ENCODE measurements at places on chromosomes 2 and 18.
A peak's percentile ranks its signal among the peaks of the same experiment; 100 is the strongest.

DNA sequence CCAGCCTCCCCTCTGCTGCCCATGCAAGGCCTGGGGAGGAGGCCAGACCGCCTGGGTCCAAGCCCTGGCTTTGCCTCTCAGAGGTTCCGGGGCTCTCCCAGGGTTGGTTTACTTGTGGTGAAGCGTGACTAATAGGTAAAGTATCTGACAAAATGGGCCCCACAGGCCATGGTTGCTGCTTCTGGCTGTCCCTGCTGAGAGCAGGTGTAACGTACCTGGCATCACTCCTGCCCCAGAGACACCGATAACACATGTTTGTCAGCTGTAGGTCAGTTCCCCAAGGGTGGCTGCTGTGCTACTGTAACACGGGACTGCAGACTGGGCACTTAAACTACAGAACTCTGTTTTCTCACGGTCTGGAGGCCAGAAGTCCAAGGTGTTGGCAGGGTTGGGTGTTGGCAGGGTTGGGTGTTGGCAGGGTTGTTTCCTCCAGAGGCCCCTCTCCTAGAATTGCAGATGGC, 34.1 kb downstream of the ODC1 start:
- DNase-seq, result no peak

- no peak for DNase-seq
These were observed 192.4 kb downstream of the TWIST2 start for GRCh38 chr2:239040152-239040761.

DNA sequence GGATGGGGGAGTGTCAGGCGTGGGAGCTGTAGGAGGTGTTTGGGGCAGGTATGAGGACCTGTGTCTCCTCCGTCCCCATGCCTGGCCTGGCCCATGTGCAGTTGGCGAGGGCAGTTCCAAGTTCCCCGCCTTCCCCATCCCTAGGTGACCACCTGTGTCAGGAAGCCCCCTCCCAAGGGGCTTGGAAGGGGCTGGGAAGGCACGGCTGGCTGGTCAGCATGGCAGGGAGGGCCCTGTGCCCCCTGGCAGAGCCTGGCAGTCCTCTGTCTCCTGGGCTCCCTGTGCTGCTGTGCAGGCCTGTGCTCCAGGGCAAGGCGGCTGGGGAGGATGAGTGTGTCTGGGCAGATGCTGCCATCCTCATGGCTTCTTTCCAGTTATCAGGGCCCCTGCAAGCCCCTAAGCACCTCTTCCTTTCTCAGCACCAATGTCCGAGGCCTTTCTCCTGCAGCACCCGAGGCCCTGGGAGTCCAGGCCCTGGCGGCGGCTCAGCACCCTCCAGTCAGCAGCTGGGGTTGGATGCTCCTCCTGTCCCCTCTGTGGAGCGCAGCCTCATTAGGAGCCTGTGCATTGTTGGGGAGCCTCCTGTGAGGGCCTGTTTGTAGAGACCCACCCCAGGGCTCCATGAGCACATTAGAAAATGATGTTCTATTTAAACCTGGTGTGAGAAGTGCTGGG, 101.7 kb downstream of the FAM210A start:
- no peak for DNase-seq

- no peak for DNase-seq
These were observed 348.3 kb upstream of the FIGN start for GRCh38 chr2:164084066-164084465.

DNA sequence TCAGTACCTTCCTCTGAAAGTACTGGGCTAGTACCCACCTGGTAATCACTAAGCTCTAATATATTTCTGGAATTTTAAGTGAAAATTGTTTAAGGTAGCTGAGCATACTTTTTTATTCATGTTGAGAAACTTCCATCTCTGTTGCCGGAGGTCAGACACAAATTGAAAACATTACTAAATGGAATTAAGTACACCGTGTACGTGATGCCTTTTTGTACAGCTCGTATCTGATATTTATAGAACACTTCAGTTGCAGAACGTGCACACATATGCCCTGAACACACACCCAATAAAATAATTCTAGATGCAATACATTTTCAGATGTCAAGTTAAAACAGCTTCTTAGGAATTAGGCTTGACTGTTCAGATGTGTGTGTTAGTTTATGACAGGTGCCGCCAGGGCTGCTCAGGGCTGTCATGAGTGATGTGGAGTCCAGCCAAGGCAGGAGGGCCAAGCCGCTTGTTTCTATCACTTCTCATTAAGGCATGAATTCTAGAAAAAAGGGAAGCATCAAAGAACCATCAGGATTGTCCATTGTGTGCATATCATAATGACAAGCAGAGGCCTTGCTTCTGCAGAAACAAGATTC, 80.9 kb upstream of the FOSL2 start:
- DNase-seq, result no peak

- no peak for DNase-seq
These were observed 49.1 kb upstream of the HS6ST1 start for GRCh38 chr2:128367601-128368359.

- peak; percentile 56 for DNase-seq
These were observed 89.1 kb downstream of the ETAA1 start for GRCh38 chr2:67486041-67486796.

GRCh38 chr2:173210270-173211196, 134.9 kb downstream of the MAP3K20 start:
- peak; percentile 97 for DNase-seq

DNA sequence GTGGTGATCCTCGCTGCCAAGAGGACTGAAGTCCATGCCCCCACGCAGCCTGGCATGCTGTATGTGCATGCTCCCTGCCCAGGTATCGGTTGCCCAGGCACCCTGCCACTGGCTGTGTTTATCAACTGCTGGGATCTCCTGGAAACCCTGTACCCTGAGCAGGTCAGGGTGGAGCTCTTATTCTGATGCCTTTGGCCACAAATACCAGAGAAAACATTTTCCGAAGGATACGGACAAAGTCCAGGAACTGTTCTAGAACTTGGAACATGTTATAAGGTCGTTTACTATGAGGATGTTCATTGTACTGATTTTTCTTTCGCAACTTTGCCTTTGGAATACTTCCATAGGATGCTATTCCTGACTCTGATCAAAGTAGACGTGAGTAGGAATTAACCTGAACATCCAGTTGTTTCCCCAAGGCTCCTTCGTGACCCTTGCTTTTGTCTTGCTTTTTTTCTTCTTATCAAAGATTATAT, 55.2 kb downstream of the TMEM17 start:
- DNase-seq, result no peak

DNA sequence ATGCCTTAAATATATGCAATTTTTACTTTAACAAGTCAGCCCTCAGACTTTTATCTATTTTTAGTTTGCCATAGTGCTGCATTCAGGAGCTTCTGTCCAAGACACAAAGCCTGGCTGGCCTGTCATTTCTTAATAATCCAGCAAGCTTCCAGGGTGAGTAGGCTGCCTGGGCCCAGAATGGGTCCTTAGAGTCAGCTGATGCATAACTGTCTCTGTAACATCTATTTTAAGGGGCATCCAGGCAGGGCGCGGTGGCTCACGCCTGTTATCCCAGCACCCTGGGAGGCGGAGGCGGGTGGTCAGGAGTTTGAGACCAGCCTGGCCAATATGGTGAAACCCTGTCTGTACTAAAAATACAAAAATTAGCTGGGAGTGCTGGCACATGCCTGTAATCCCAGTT, 11.8 kb upstream of the GNLY start:
- no peak for DNase-seq

DNA sequence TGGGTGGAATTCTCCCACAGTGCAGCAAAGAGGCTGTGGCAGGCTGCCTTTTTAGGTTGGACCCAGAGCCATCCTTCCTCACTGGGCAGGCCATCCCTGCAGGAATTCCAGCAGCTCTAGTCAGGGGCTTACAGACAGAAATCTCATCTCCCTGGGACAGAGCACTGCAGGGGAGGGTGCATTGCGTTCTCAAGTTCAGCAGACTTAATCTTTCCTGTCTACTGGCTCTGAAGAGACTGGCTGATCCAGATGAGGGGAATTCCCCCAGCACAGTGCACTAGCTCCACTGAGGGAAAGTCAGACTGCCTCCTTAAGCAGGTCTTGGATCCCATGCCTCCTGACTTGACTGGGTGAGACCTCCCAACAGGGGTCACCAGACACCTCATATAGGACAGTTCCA, 899.7 kb upstream of the VRK2 start:
- DNase-seq, result no peak
